ENCODE measurements at places on chromosomes 2 and 18.
A peak's percentile ranks its signal among the peaks of the same experiment; 100 is the strongest.

DNA sequence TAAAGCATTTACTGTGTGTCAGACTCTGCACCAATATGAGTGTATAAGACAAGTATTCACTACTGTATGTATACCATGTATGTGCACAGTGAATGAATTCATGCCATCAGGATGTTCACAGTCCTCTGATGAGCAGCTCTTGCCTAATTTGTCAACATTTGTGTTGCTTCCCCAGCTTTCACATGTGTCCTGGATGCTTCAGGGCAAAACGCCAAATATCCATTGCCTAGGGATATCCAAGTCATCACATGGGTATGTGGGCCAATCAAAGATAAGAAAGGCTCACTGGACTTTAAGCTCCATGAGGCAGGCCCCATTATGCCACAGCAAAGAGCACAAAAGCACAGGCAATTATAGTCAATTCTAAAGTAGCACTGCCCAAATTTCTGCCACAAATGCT is 134.2 kb upstream of the CHAC2 start:
- DNase-seq: no peak

- no peak for DNase-seq
Measured at GRCh38 chr2:200258881-200259576, 47.5 kb upstream of the SPATS2L start.

- DNase-seq: no peak
Measured at GRCh38 chr2:217958206-217958883, 44.5 kb downstream of the TNS1 start.

DNA sequence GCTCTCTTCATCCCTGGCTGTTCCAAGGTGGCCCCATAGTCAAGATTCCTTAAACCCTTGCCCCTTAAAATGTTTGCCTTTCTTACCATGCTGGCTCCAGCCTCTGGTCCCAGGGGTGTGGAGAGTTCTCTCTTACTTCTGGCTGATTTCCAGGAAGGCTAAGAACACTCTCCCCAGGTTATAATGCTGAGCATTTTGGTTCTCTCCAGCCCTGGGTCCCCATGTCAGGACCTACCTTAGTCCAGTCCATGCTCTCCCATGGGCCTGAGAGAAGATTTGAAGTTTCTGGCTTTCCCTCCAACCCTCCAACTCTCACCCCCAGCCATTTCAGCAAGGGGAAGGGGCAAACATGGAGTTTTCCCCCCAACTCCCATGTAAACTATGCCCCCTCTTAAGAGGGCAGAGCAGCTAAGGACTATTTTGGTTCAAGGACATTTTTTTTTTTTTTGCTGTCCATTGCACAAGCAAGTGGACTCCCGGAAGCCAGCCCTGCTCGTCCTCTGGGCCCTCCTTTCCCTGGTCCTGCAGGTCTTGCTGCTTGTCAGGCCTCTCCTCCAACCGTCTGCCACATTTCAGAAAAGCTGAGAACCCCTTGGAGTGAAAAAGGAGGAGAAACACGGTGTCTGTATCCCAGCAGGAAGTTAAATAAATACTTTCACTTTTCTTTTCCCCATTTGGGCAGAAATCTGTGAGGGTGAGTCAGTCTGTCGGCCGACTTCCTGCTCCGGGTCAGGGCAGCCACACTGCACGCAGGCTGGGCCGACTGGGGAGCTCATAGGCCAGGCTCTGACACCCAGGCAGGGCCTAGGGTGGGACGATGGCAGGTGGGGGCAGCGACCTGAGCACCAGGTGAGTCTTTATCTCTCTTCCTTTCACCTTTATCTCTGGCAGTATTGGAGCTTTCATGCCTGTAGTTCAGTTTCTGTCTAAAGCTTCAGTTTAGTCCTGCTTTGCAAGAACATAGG is at the start of gene SP140L:
TSS of gene SP140L (plus strand) at position 741 of the 965 bp plus-strand sequence. CDS start at position 818, 77 bp downstream.
- peak; percentile 89 for DNase-seq

- DNase-seq: no peak
Measured at GRCh38 chr2:241797441-241798080, 11.4 kb upstream of the NEU4 start.

DNA sequence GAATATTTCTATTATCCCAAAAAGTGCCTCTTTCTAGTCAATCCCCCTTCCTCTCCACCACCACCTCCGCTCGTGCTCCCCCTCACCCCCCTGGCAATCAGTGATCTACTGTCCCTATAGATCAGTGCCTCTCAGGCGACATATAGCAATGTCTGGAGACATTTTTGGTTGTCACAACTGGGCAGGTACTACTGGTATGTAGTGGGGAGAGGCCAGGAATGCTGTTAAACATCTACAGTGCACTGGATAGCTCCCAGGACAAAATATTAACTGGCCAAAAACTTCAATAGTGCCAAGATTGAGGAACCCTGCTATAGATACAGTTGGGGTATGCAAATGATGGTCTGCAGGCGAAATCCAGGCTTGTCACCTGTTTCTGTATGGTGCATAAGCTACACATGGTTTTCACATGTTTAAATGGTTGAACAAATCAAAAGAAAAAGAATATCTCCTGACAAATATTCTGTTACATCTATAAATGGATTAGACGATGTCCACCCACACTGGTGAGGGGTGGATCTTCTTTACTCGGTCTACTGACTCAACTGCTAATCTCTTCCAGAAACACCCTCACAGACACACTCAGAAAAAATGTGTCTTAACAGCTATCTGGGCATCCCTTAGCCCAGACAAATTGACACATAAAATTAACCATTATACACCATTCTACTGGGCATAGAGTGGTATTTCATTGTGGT is 25.5 kb downstream of the DPYSL5 start:
- DNase-seq: no peak

DNA sequence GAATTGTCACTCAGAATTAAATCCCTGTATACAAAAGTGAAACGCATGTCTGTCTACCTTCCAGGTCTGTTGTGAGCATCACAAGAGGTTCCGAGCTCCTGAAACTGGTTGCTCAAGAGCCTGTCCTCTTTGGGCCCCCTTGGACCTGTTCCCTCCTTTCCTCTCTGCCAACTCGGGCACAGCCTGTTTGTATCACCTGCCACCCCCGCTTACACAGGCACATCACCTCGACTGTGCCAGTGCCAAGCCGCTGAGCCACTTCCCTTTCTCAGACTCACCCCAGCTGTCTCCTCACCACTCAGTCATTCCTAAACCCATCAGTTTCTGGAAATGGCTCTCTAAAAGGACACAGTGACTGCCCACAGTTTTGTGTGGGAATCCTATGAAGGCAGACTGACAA is 3.1 kb downstream of the EFR3B start:
- no peak for DNase-seq

DNA sequence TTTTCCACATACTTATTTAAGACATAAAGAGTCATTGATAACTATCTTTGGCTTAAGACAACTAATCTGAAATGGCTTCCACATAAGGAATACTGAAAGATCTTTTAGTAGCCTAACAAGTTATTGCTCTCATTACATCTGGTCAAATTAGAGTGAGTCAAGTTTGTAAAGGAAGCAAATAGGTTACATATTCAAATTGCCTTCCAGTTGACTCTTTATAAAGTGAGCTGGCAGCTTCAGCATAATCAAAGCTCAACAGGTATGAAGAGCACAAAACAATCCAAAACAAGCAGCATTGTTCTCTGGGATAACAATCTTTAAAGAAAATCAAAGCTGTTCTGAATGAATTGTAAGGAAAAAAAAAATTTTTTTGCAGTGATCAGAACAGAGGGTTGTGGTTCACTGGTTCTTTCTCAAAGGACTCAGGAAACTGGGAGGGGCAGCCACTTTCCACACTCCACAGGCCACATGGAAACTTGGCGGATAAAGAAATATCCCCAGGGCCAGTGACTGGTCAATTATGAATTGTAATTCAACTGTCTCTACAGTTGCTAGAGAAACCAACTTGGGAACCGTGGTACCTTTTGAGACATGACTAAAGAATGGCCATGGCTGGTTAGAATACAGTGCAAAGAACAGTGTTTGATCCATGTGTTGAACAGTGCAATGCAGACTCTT is 369.3 kb upstream of the KCNH7 start:
- DNase-seq: no peak

- DNase-seq: no peak
Measured at GRCh38 chr2:41958251-41958650, 89.6 kb upstream of the PKDCC start.

GRCh38 chr2:137000811-137001210 is 235.5 kb downstream of the THSD7B start:
- no peak for DNase-seq

DNA sequence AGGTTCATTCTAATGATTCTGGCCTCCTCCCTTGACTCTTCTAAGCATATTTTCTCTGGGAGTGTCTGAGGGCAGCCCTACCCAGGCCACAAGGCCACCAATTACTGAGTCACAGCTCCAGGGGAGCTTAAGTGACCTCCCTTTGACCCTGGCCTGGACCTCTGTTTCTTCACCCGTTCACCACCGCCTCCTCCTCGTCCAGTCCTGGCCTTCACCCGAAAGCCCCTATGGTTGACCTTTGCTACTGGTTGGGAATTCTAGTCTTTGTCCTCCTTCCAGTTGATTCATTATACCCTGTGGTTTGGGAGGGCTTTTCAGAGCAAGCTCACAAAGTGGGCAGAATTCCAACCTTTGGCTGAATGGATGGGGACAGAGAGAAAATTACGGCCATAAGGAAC is 72.6 kb downstream of the NRP2 start:
- DNase-seq: peak; percentile 71

- peak; percentile 58 for DNase-seq
Measured at GRCh38 chr2:195612611-195613495, 44.2 kb upstream of the SLC39A10 start.

DNA sequence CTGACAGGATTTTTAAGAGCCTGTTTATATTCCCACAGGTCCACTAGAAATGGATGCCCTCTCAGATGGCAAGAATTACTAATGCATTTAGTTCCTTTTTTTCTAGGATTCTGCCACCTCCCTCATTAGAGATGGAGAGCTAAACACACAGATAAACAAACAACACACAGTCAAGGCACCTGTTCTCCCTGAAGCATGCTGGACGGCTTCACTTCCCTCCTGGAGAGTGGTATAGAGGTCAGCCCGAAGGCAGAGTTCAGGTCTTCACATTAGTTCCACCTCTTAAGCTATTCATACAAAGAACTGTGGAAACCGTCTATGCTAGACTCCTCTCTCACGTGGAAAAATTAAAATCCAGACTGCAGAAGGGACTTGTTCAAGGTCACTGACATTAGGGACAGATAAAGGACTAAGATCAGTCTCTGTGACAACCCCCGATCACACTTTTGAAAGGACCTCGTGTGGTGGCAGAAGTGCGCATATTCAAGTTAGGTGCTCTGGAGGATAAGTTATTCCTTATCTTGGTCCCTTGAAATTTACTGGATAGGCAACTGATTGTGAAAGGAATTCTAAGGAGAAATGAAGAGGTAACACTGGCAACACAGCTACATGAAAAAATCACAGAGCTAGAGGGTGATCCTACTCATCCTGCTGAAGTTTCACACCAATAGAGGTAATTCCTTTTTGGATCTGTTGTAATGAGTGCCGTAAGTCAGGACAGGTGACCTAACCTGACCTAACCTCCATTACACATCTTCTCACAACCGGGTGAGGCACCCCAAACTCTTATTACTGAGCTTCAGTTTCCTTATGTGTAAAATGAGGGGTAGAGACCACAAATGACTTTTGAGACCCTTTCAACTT is 75.1 kb downstream of the SPRED2 start:
- no peak for DNase-seq

- no peak for DNase-seq
Measured at GRCh38 chr2:127397568-127398238, 9.9 kb upstream of the MAP3K2 start.

DNA sequence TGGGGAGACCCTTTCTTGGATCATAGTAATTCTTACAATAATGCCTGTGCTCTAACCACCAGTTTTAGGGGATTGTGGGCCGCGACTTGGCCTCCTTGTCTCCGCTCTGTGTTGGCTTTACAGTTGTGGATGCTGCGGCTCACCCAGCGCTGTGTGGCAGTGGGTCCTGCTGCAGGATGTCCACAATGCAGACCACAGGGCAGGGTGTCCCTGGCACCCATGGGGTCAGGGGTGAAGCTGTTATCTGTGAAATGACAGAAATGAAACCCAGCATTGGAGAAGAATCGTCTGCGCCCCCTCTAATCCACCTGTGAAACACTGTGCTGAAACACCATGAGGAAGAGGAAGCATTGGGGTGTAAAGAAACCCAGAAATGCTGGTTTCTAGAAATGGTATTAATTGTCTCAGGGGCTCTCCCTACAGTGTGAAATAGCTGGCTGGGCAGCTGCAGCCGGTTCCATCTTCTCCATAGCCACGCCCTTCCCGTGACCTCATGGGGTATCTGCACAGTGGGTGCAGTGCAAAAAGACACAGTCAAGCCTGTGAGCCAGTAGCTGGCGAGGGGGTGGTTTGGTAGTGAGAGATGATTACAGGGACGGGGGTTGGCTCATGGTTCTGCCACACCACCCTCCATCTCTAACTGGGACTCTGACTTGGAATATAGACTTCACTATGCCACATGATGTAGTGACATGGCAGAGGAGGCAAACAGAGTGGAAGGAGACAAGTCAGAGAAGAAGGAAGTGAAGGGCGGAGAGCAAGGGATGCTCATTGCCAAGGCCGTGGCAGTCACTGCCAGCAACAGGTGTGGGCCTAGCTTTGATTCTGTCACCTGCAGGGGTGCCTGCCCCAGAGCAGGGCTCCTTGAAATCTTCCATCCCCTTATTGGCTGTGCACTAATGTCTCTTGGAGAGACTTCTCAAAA is 16.2 kb downstream of the INPP4A start:
- DNase-seq: no peak

GRCh38 chr2:121741450-121741849 is 4.8 kb upstream of the NIFK start:
- no peak for DNase-seq

- peak; percentile 62 for DNase-seq
Measured at GRCh38 chr2:14199040-14199439, 433.5 kb upstream of the LRATD1 start.

Measured in HCEC 1CT (cell line).